ENCODE measurements at places on chromosomes 3 and 15. TPM values are rescaled to one million over a fixed set of nuclear protein-coding genes. Genes with fewer than 3 reads are reported as not detected.

MME gene
- total RNA-seq = 6.2 TPM

DNA sequence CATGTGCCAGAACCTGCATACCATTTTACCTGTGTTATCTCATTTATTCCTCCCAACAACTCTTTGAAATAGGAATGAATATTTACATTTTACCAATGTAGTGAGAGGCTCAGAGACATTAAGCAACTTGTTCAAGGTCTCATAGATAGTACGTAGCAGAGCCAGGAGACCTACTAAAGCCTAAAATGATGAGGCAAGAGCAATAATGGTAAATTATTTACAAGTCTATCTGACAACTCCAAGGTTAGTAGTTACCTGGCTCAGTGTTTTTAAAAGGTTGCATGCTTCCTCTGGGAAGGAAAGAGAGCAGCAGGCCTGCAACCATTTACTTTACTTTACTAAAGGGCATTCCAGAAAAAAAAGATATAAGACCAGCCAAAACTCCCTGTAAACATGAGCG is 103.0 kb downstream of the CFAP20DC start:
- DNase-seq = no peak

GRCh38 chr15:92638291-92638708 is 17.3 kb downstream of the FAM174B start:
- DNase-seq = no peak

FOXL2NB gene
- 1.3 TPM for total RNA-seq

GRCh38 chr15:32981536-32981935 is 213.0 kb downstream of the FMN1 start:
- no peak for DNase-seq

DNA sequence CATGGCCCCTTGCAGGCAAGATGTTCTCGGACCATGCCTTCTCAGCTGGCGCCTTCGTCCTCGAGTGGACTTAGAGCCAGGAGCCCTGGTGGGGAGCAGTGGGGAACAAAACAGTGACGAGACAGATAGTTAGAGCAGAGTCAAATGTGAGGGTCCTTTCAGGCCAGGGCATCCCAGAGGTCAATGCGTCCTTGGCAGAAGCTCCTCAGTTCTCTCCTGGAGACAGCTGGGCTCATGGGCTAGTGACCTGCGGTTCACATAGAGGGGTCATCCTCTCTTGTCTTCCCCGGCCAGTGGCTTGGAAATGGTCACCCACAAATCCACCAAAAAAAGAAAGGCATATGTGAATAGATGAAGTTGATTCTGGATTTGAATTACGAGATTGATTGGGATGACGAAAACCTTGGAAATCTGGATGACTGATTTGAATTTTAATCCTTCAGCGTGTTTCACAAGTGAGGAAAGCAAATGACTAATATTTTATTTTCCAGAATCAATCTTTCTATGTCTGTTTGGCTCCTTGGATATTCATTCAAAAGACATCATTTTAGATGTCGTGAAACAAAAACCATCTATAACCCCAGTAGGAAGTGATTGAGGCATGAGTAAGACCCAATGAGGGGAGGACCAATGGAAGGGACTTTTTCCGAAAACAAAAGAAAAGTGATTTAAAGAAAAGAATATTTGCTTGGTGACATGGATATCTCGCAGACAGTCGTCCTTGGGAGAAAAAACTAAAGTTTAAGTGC is 84.5 kb downstream of the ASB7 start:
- no peak for DNase-seq

CPLX3 gene
- not detected for total RNA-seq

GALNT15 gene
- total RNA-seq = 71.5 TPM

DNA sequence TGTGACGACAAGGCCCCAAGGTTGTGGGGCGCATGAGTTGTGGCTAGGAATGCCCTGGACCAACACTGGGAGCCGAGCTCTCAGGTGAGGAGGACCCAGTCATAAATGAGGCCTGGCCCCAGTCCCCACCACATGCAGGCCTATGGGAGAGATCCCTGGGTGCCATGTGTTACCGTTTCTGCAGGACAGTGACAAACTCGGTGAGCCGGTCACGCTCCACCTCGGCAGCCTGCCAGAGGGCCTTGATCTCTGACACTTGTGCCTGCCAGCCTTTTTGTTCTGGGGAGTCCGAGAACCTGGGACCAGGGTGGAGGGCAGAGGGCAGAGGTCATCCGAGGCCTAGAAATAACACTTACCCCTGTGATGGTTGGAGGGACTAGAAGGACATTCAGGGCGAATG is 27.7 kb upstream of the HHATL start:
- no peak for DNase-seq

NANOGP8 gene
- total RNA-seq = not detected

CDHR4 gene
- total RNA-seq = 1.6 TPM

DNA sequence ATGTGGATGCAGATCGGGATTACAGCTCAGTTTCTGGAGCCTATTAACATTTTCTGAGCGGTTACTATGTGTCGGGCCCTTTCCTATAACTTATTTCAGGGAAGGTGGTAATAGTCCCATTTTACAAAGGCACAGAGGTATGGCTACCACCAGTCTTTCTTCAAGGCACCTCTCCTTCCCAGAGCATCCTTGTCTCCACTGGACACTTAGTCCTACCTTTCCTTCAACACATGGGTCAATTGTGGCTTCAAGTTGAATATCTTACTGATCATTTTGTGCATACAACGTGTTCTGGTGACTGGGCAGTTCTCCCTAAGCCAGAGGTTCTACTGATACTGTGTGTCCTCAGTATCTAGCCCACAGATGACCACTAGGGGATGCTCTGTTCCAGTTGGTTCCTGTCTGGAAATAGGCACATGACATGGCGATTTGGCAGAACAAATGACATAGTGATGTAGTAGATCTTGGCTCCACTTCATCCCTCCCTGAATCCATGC is 60.7 kb upstream of the CMTM8 start:
- DNase-seq = peak; percentile 30

GRCh38 chr3:52245322-52246263 is at the start of gene PPM1M:
TSS of gene PPM1M (plus strand) at chr3:52245759. CDS start at chr3:52245825, 66 bp downstream.
- peak; percentile 55 for DNase-seq

Measured in uterus (tissue), 4 donors.